ENCODE measurements at places on chromosomes 4 and X. TPM values are rescaled to one million over a fixed set of nuclear protein-coding genes. Genes with fewer than 3 reads are reported as not detected.

DNA sequence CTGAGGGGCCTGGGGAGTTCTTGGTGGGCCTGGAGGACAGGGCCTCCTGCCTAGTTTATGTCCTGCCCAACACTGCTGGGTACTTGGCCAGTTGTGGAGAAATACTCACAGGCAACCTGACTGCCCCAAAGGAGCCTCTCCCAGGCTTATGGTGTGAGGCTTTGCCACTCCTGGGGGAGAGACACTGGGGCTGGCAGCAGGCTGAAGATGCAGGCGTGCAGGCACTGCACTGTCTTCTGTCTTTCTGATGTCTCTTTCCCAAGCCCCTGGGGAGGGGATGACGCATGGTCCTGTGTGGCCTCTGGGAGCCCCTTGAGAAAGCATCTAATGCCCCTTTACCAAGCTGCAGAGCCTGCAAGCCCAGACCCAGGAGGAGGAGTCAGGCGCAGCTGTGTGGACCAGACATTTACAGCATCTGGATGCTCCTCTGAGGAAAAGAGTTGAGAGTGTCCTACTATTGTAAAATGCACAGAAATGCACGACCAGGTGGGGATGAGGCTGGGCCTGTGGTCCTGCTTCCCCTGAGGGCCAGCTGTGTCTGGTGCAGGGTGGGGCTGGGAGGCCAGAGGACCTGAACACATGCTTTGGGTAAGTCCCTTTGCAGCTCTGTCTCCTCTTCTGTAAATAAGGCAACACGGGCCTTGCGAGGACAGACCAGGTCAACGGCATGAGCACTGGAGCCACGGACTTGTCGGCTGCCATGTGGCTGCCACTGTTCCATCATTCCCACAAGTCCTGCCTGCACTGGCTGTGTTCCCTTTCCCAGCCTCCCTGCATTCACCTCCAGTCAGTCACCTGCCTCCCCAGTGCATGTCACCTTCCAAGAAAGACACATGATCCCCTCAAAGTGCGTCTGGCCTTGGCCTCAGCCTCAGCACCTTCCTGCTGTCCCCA is 8.4 kb downstream of the TMEM271 start:
- H3K4me3 ChIP-seq, result no peak overlapping the region
- H3K36me3 ChIP-seq, result no peaks in the 10 kb centered on the region
- H3K27me3 ChIP-seq, result peaks cover 6% of the 10 kb centered on the region
- no peak for DNase-seq

- no peak overlapping the region for H3K27ac ChIP-seq
- H3K36me3 ChIP-seq, result no peaks in the 10 kb centered on the region
- no peak for DNase-seq
- H3K27me3 ChIP-seq, result no peaks in the 10 kb centered on the region
- no peak overlapping the region for H3K4me3 ChIP-seq
These were observed 31.6 kb downstream of the SMIM10L2A start for GRCh38 chrX:135453381-135453780.

DNA sequence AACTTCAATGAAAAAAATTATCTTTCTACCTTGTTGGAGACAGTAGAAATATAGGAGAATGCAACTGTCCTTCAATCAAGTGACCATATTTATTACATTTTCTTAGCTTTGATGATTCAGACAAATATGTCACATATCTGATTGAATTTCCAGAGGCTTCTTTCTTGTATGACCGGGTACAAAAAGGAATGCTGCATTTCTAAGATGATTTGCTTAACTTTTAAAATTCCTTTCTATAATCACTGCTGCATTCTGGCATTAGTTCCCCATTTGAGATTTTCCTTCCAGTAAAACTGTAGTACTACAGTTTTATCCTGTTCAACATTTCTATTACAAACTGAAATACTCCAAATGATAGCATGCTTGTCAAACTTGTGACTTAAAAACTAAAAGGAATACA is 5.2 kb downstream of the MFSD8 start:
- no peak for DNase-seq
- no peak overlapping the region for H3K27ac ChIP-seq
- H3K4me1 ChIP-seq, result no peaks in the 10 kb centered on the region
- H3K4me3 ChIP-seq, result no peak overlapping the region
- no peaks in the 10 kb centered on the region for H3K27me3 ChIP-seq

GRCh38 chr4:156949373-156949814 is 22.2 kb downstream of the PDGFC start:
- H3K4me3 ChIP-seq, result no peak overlapping the region
- DNase-seq, result no peak
- no peaks in the 10 kb centered on the region for H3K27me3 ChIP-seq
- H3K27ac ChIP-seq, result no peak overlapping the region
- peaks cover 33% of the 10 kb centered on the region for H3K4me1 ChIP-seq
- no peaks in the 10 kb centered on the region for H3K36me3 ChIP-seq

GRCh38 chr4:76055016-76055415 is 19.1 kb upstream of the CXCL11 start:
- H3K36me3 ChIP-seq, result no peaks in the 10 kb centered on the region
- peaks cover under 1% of the 10 kb centered on the region for H3K4me1 ChIP-seq
- DNase-seq, result no peak
- H3K27ac ChIP-seq, result no peak overlapping the region

- H3K4me3 ChIP-seq, result no peak overlapping the region
- H3K4me1 ChIP-seq, result no peaks in the 10 kb centered on the region
- DNase-seq, result no peak
- no peak overlapping the region for H3K27ac ChIP-seq
- H3K36me3 ChIP-seq, result no peaks in the 10 kb centered on the region
These were observed 295.0 kb downstream of the CENPC start for GRCh38 chr4:67250131-67250896.

GRCh38 chr4:14169460-14169859 is 541.9 kb upstream of the BOD1L1 start:
- H3K27ac ChIP-seq, result no peak overlapping the region
- DNase-seq, result no peak
- H3K4me1 ChIP-seq, result peaks cover 3% of the 10 kb centered on the region
- no peaks in the 10 kb centered on the region for H3K36me3 ChIP-seq

The MAGEB17 gene
- not detected for total RNA-seq

Data from left lung (tissue), 14 donors.